ENCODE measurements at places on chromosomes 3 and 15.
A peak's percentile ranks its signal among the peaks of the same experiment; 100 is the strongest.

DNA sequence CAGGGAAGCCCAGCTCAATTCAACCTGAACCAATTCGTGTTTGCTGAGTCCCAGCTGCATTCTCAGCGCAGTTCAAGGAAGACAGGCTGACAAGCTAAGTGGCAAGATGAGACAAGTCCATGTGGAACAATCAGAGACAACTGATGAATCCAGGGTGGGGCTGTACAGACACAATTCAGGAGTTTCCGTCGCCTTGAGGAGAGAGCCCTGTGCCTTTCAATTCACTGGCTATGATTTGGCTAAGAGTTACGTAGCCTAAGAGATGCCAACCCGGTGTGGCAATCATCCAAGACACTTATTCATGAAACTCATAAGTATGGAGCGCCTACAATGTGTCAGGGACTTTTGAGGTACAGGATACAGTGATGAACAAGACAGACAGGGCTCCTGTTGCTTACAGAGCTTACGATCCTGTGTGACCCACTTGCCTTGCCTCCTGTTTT is 15.5 kb upstream of the ZBED2 start:
- DNase-seq: no peak

GRCh38 chr3:4749567-4750002 is 229.7 kb upstream of the BHLHE40 start:
- DNase-seq: no peak

DNA sequence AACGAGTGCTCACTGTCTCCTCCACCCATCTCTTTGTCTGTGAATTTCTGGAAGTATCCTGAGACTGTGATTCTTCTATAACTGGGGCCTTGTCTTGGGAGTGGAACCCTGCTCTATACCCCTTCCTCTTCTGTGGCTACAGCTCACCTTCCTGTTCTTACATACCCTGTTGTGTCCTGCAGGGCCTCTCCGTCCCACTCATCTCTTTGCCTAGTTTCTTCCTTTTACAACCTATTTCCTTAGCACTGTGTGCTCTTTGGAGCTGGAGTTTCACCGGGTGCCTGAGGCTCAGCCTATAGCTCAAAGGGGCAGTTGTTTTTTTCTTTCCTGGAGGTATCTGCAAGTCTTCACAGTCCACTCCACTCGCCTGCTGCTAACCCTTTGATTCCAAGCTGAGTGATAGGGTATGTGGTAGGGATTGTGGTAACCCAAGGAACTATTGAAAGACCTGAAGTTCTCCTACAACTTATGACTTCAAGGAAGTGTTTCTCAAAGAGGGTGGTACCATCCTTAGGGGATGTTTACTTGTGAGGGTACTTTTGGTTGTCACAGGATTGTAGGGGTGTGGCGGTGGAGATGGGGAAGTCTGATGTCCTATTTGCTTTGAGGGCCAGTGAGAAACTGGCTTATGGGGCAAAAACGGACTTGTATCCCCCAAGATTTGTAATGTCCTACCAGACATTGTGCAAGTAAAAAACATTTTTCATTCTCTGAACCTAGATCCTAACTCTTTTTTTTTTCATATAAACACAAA is 66.6 kb upstream of the ARL8B start:
- no peak for DNase-seq

- DNase-seq: peak; percentile 61
These were observed 22.6 kb upstream of the PEX5L start for GRCh38 chr3:180059356-180059755.

Data from fibroblast of skin of abdomen (primary cell).